ENCODE measurements at places on chromosomes 11 and 22.

- no peak for DNase-seq
Observed at GRCh38 chr22:48645766-48646165, 1181.9 kb downstream of the BRD1 start.

DNA sequence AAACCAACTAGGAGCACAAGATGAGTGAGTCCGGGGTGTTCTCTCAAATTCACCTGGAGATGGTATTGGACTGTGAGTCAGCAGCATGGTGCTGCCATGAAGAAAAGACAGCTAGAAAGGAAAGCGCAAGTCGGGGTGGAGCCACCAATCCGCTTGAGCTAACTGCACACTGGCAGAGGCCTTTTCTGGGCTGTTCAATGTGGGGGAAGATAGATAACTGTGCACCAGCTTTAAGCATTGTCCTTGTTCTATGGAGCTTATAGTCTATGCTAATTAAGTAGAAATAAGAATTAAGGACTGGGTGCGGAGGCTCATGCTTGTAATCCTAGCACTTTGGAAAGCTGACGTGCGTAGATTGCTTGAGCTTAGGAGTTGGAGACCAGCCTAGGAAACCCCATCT lies 21.9 kb upstream of the SORL1-AS1 start:
- DNase-seq: no peak

DNA sequence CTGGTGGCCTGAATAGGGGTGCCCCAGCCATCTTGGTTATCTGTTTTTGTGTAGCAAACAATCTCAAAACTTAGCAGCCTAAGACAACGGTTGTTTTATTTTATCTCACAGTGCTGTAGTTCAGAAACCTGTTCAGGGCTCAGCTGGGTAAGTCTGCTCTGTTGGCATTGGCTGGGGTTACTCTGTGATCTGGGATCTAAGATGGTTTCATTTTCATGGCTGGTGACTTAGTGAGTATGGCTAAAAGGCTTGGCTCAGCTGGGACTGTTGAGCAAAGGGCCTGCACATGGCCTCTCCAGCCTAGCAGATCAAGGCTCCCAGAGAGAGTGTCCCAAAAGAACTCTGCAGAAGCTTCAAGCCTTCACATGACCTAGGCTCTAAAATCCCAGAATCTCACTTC lies 60.8 kb upstream of the POU2AF1 start:
- no peak for DNase-seq

DNA sequence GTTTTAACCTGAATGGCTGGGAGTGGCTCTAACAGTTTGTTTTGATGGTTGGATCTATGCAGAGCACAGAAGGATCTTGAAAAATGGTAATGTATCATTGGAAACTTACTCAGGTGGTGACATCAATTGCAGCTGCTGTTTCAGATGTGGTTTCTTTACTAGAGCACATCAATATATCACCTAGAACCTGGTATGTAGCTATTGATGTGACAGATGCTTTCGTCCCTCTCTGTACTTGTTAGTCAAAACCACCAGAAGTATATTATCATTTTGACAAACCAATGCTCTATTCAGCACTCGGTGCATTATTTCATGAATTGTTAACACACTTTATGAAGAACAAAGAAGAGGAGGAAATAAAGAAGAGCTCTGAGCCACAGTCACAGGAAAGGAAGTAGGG lies 26.6 kb upstream of the SCN3B start:
- DNase-seq: no peak

DNA sequence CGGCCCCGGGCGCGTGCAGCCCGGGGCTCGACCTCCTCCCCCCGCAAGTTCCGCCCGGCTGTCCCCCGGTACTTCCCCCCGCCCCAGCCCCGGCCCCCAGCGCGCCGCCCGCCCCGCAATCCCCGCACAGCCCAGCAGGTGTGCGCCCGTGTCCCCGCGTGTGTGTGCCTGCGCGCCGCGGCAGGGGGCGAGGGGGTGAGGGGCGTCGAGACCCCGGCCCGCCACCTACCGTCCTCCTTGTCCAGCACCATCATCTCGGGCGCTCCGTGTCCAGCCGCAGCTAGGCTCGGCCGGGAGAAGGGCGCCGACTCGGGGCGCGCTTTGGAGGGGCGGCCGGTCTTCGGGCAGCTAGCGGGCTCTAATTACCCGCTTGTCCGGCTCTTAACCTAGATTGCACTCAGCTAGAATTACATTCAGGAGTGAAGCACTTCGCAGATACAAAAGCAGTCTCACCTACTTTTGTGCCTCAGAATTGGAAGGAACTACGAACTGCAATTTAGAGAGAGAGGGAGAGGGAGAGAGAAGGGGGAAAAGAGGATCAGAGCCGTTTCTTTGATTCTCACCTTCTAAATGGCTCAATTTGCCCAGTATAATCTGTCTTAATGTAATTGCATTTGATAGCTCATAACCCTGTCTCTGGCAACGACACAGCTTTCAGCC lies 439 bp downstream of the LMO1 start:
- DNase-seq: no peak

DNA sequence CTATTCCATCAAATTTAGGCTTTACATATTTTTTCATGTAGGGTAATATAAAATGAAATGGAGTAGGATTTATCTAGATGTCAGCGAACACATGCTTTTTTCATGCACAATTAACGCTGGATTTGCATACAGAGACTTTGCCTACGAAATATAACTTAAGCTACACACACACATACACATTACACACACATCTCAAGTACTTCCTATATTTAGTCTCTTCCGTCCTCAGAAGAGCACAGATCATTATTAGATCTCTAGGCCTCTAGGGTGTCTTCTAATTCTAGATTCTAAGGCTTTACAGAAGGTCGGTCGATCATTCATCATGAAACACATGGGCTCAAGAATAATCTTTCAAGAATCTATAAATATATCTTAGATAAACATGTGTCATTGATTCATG lies 3.8 kb upstream of the MS4A13 start:
- no peak for DNase-seq

DNA sequence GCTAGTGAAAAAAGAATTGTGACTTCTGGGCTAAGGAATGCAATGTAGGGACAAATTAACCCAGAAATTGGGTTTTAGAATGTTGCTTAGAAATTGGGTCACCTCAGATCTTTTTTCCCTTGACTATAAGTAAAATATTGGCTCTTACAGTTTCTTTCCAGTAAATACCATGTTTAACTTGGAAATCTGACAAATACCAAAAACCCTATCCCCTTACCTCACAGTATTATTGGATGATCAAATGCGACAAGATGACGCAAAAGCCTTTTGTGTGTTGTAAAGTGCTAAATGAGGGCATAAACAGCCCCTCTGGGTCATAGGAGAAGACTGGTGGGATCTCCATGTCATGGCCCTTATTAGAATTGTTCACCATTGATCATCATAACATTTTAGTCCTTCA lies 6.1 kb upstream of the UPB1 start:
- no peak for DNase-seq

GRCh38 chr11:128291835-128292234 lies 295.5 kb downstream of the ETS1 start:
- no peak for DNase-seq

- no peak for DNase-seq
Observed at GRCh38 chr22:32765132-32765618, 36.3 kb upstream of the TIMP3 start.

- DNase-seq: no peak
Observed at GRCh38 chr22:46895753-46896152, 133.3 kb downstream of the TBC1D22A start.

DNA sequence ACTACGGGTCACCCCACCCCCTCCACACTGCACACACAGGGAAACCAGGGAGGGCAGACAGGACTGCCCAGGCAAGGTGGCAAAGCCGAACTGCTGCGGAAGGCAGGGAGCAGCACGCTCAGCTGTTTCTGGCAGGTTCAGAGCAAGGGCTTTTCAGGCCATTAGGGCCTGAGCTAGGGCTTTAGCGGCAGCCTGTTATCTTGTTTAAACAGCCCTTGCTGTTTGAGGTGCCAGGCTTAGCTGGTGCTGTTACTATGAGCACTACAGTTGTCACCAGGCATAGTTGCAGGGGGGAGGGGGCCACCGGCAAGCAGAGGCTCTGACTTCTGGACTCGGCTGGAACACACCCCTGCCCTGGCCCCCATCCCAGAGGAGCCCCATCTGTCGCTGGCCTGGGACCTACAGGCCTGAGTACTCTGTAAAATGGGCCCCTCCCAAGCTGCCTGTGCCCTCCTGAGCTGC lies 34.9 kb downstream of the RSPH14 start:
- DNase-seq: peak; percentile 23

GRCh38 chr11:122440811-122441665 lies 214.5 kb upstream of the UBASH3B start:
- DNase-seq: no peak

DNA sequence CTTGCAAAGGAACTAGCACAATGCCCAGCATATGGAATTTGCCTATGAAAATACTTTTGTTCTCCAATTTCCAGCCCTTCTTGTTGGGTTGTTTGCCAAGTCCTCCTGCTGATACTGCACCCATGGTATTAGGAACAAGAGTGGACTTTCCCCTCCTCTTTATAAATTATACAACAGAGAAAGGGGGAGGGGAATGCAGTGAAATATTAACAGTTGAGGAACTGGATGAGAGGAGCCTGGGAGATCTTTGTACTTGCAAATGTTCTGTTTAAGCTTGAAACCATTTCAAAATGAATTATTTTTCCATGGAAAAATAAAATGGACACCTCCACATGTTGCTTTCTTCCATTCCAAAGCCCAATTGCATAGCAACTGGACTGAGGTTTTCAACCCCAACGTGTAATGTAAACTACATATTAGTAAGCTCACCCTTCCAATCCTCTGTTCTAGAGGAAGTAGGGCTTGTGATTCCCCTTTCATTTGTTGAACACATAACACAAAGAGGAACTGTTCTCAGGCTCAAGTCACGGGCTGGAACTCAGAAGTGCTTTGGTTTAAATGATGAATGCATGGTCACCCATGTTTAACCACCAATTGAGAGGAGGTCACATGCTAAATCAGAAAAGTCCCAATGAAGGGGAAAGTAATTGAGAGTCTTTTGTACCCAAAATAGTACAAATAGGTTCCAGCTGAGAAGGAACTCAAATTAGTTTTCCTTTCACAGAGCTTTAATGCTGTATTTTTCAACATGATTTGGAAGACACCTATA lies 66.2 kb upstream of the ZC3H12C start:
- no peak for DNase-seq

GRCh38 chr11:16512899-16513241 lies 156.5 kb upstream of the SOX6 start:
- DNase-seq: no peak

DNA sequence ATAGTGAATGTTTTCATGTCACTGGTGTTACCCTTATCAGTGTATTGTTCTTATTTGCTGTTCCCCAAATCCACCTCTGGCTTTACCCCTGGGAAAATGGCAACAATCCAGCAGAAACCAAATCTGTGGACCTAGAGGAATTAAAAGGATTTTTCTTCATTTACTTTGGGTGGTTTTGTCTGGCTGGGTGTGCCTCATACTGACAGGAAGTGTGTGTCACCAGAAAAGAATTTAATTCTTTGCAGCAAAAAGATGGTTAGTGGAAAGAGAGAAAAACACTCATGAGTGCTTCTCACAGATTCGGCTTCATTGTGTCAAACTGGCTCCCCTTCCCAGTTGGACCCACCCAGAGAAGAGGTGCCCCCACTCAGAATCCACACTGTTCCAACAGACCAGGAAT lies 38.9 kb downstream of the FZD4 start:
- no peak for DNase-seq

DNA sequence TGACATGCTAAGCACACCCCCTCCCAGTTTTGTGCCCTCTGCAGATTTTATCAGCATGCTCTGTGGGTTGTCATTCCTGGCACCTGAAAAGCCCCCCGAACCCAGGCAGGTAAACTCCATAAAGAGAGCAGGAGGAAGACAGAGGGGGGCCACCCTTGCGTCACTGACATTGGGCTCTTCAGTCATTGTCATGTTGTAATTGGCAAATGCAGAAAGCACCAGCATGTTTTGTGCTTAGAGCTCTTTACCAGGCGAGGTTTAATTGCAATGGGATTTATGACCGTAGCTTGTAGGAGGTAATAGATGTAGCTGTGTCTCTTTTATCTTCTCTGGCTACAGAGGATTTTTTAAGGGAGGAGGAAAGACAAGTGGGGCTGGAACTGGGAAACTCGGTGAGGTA lies 201.7 kb downstream of the GRIK4 start:
- no peak for DNase-seq

DNA sequence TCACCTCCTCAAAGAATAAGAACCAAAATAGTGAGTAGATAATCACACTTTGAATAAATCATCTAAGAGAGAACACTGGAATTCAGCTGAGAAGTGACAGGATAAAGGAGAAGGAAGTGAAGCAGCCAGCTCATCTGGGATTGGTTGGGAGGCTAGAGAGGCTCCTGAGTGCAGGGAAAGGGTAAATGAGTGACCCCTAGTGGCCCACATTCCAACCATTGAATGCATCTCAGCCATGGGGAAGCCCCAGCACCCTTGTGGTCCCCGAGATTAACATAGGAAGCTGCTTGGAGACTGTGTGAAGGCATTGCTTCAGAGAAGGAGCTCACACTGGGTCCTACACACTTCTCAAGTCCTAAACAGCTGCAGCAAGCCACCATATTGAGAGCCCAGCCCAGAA lies 82.3 kb downstream of the JRKL start:
- DNase-seq: no peak

GRCh38 chr11:501683-502287 lies 5.3 kb downstream of the RNH1 start:
- DNase-seq: no peak

Data from SHP77 (cell line).